Type B pancreatic cell (in vitro differentiated cells): ENCODE measurements at places on chromosomes 16 and 17.

DNA sequence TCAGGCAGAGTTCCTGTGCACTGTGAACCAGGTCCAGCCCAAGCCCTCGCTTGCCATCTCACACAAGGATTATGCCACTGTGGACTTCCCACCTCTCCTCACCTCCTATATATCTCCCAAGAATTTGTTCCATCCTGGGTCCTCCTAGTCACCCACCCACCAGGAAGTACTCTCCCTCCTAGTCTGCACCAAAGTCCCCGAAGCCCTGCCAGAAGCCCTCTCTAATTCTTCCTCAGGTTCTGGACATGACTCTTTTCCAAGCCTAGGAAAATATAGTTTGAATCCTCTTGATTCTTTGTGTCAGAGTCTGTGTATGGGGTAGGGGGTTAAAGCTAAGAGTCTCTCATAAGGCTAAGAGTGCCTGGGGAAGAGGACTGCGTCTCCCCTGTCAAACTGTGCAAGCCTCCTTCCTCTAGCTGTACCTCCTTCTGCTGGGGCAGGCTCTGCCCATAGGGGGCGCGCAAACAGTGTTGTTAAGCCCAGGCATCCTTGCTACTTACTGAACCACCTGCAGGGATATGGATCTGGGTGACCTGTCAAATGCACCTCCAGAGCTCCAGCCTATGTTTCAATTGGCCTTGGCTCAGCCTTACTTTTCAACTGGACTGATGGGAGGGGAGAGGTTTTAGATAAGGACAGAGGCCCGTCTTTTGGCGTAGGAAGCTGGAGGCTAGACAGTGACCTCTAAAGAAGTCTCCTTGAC is 16.6 kb upstream of the DLX4 start:
- peaks cover 10% of the 10 kb centered on the region for H3K4me1 ChIP-seq
- DNase-seq: peak; percentile 84
- H3K36me3 ChIP-seq: no peaks in the 10 kb centered on the region
- H3K27ac ChIP-seq: peak overlapping the region; percentile 39
- peaks cover 34% of the 10 kb centered on the region for H3K27me3 ChIP-seq

DNA sequence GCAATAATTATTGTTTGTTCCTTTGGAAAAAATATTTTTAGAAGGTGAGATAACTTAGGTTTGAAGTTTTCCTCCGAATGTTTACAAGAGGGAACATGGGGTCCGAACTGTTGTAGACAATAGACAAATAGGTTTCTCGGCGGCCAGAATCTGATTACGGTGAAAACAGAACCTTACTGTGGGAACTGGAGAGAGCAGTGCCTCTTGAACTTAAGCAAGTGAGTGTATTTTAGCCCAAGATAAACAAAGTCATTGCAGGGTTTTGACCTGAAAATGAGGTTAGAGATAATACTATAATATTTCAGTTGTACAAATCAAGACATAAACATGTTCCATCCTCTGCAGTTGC is 134.7 kb downstream of the ABCA8 start:
- H3K4me1 ChIP-seq: peaks cover 41% of the 10 kb centered on the region
- no peak for DNase-seq

DNA sequence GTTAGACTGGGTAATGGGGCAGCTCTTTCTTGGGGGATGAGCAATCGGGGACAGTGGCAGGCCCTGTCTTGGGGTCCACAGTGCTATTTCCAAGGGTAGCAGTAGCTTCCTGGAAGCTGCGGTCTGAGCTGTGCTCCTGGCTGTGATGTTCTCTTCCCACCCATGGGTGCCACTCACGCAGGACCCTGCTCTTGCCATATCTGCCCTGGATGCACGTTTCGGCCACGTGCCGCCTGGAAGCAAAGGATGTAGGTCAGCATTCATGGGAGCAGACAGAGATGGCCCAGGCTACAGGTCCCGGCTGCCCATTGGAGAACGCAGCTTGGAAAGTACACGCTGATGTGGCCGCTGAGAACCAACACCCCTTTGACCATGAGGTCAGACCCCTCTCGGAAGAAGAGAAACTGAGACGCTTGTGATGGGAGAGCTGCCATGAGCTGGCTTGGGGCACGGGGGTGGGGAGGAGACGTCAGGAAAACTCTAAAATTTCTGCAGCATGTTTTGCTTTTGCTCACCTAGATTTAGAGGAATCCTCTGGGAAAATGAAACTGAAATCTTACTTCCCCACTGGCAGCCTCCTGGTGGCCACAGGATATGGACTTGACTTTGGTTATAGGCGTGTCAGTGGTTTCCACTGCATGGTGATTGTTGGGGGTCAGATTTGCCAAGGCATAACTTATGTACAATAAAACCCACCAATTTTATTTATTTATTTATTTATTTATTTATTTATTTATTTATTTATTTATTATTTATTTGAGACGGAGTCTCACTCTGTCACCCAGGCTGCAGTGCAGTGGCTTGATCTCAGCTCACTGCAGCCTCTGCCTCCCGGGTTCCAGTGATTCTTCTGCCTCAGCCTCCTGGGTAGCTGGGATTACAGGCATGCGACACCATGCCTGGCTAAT is 36.2 kb upstream of the IRF8 start:
- H3K4me3 ChIP-seq: no peak overlapping the region
- H3K36me3 ChIP-seq: no peaks in the 10 kb centered on the region
- peaks cover 34% of the 10 kb centered on the region for H3K27me3 ChIP-seq
- peak; percentile 24 for DNase-seq
- no peak overlapping the region for H3K27ac ChIP-seq

DNA sequence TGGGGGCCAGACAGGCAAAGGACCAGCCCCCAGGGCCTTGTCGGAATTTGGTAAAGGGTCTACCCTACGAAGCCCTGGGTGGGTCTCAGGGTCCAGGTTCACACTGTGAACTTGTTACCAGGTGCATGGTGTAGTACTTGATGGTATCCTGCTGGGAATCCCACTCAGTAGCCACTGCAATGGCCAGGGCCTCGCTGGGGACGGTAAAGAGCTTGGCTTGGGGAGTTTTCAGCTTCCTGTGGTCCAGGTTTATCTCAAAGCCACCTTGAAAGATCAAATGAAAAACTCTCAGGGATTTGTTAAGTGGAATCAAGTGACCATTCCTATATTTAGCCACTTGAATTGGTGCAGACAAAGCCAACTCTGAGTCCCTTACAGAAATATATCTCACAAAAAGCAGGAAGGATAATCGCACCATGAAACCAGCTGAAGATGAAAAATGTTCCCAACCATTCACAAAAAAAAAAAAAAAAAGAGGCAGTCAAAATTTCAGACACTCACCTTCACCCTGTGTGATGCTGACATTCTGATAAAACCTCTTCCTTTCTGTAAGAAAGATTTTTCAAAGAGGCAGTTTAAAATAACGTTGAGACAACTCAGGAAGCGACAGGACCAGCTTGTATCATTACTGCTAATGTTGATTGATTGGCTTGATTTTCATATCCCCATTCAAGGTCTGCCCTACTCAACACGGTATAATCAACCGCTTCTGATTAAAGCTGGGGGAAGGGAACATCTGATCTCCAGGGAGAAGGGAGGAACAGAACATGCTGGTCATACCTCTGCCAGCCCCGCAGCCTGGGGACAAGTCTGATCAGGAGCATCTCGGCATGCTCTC is 10.6 kb downstream of the ATPAF2 start:
- H3K4me3 ChIP-seq: no peak overlapping the region
- no peaks in the 10 kb centered on the region for H3K36me3 ChIP-seq
- H3K4me1 ChIP-seq: peaks cover 7% of the 10 kb centered on the region

DNA sequence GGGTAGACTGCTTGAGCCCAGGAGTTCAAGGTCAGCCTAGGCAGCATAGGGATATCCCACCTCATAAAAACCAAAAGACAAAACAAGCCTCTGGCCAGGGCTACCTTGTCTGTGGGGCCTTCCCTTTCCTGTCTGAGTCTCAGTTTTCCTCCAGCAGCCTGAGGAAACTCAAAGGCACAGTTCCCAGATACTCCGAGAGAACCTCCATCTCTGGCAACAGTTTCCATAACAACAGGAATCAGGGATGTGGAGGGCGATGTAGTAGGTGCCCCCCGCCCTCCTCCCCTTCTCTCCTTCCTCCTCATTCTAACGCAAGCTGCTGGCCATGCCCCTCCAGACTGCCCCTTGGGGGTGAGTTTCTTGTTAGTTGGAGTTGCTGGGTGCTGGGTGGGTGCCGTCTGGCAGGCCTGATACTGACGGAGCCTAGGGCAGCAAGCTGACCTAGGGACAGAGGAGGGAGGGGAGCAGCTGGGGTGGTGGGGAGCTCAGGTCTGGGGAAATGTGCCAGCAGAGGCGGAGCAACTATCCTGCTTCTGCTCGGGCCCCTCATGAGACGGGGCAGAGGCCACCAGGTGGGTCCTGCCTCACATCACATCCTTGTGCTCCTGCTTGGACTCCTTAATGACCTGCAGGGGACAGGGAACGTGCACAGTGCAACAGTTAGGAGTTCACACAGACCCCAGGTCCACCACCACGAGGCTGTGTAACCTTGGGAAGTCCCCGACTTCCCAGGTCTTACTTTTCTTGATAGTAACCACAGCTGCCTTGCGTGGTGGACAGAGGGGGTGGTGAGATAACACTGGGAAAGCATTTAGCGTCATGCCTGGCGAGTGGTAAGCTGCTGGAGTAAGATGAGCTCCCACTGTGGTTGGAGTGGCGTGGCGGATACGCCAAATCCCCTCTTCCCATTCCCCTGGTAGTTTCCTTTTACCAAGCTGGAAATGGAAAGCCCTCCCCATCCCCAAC is 7.8 kb upstream of the EFTUD2 start:
- peaks cover 6% of the 10 kb centered on the region for H3K4me1 ChIP-seq
- H3K4me3 ChIP-seq: no peak overlapping the region
- no peak for DNase-seq
- H3K27me3 ChIP-seq: peaks cover 32% of the 10 kb centered on the region

DNA sequence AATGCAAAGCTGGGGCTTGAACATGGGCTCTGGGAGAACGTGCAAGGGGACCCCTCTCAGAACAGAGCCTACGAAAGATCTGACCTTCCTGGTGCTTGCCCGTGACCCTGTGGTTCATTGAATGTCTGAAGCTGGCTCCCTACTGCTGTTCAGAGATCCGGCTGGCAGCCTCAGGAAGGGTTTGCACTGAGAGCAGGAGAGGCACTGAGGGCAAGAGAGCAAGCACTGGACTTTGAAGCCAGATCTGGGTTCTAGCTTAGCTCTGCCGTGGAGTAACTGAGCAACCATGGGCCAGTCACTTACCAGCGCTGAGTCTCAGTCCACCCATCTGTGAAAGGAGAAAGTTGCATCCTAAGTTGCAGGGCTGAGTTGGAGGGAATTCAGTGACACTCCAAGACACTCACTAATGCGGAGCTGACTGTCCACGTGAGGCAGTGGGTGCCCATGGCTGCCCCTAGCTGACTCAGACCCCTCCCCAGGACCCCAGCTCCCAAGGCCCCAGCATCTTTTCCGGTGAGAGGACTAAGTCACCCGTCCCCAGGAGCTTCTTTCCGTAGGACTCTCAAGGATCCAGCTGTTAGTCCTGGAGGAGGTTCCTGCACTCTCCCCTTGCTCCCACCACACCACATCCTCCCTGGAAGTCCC is 41.3 kb downstream of the BEAN1 start:
- H3K36me3 ChIP-seq: no peaks in the 10 kb centered on the region
- no peaks in the 10 kb centered on the region for H3K4me1 ChIP-seq
- DNase-seq: no peak

GRCh38 chr16:86252596-86252995 is 257.7 kb upstream of the FOXF1 start:
- H3K36me3 ChIP-seq: no peaks in the 10 kb centered on the region
- no peak for DNase-seq
- H3K4me3 ChIP-seq: no peak overlapping the region
- no peaks in the 10 kb centered on the region for H3K4me1 ChIP-seq
- no peak overlapping the region for H3K27ac ChIP-seq
- peaks cover 56% of the 10 kb centered on the region for H3K27me3 ChIP-seq

GRCh38 chr16:1708768-1709180 is 2.8 kb downstream of the MAPK8IP3 start:
- peak overlapping the region; percentile 52 for H3K4me3 ChIP-seq
- no peaks in the 10 kb centered on the region for H3K36me3 ChIP-seq
- no peak overlapping the region for H3K27ac ChIP-seq
- no peak for DNase-seq
- peaks cover 24% of the 10 kb centered on the region for H3K4me1 ChIP-seq
